Activated CD8-positive, alpha-beta memory T cell treated with anti-CD3 and anti-CD28 coated beads for 24 hours (primary cell): ENCODE measurements at places on chromosomes 1 and 21.

DNA sequence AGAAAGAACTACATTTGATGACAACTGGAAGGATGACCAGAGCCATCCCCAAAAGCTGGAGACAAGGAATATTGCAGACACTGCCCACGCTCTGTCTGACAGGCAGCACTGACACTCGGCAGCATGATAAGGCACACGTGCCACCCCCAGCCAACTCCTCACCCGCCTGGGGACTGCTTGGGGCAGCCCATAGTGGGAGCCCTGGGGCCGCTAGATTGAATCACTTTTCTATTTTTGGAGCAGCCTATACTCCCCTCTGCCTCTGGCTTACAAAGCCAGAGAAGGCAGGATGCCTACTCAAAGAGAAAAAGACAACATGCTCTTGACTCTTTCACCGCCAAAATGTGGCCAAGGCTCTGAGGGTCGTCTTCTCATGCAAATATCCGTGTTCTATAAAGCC lies 1.3 kb downstream of the SMG5 start:
- DNase-seq: peak; percentile 76

- DNase-seq: no peak
Measured at GRCh38 chr21:44509539-44509938, 30.5 kb downstream of the KRTAP10-1 start.

DNA sequence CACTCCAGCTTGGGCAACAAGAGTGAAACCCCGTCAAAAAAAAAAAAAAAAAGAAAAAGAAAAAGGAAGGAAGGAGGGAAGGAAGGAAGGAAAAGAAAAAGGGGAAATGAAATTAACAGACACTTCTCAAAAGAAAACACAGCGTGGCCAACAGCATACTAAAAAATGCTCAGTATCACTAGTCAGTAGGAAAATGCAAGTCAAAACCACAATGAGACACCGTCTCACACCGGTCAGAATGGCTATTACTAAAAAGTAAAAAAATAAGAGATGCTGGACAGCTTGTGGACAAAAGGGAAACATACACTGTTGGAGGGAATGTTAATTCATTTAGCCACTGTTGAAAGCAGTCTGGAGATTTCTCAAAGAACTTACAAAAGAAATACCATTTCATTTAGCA lies 369.5 kb upstream of the BRINP3 start:
- no peak for DNase-seq

GRCh38 chr1:178948676-178949075 lies 77.0 kb upstream of the FAM20B start:
- no peak for DNase-seq

GRCh38 chr1:196209983-196210382 lies 398.3 kb downstream of the KCNT2 start:
- DNase-seq: no peak

DNA sequence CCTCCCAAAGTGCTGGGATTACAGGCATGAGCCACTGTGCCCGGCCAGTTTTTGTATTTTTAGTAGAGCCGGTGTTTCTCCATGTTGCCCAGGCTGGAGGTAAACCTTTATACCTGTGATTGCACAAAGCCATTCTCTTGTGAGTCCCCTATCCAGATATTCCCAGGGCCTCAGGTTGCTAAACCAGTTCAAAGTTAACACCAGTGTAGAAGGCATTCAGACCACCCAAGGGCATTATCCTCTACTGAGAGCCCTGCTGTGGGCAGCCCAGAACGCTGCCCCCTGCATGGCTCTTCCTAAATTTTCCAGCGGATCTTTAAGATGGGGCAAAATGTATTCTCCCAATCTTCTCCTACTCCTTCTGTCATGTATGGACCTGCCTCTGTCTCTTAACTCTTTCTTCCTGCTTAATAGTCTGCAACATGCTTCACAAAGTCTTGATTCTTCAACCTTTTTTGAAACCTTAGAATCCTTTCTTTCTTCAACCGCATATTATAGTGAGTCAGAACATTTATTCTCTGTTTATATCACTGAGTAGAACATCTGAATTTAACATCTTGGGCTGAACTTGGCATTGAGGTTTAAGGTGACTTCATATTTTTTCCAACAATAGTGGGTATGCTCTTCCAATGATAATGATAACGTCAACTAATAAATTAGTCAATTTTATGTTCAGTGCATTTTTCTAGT lies 36.0 kb downstream of the UBE4B start:
- no peak for DNase-seq

GRCh38 chr1:44803062-44803311 lies 2.8 kb downstream of the PLK3 start:
- DNase-seq: no peak

DNA sequence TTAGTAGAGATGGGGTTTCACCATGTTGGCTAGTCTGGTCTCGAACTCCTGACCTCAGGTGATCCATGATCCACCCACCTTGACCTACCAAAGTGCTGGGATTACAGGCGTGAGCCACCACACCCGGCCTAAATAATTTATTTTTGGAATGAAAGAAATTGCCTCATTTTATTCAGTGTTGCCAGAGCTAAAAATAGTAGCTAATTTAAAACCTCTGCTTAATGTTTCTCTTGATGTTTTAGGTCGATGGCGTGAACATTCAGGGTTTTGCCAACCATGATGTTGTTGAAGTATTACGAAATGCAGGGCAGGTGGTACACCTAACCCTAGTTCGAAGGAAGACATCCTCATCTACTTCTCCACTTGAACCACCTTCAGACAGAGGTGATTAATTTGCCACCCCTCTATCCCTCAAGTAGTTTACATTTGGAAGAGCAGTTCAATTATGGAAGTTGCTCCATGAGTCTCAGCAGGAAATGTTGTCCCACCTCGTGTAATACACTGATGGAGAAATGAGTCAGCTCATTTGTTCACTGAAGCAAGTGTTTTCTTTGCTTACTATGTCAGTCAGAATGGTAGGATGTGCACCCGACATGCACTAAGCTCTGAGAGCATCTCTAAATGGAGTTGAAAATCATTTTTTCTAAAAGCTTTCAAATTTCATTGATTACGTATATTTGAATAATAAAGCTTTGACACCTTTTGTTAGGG lies 54.9 kb downstream of the PATJ start:
- no peak for DNase-seq

- DNase-seq: no peak
Measured at GRCh38 chr1:2492091-2492490, 16.0 kb downstream of the PLCH2 start.

- DNase-seq: peak; percentile 97
Measured at GRCh38 chr1:154220071-154220969, at the start of gene UBAP2L. TSS of gene UBAP2L (plus strand) at chr1:154220955. CDS start at chr1:154225124, 4,169 bp downstream.

GRCh38 chr1:161439280-161440232 lies 65.7 kb upstream of the FCGR2A start:
- DNase-seq: peak; percentile 73

GRCh38 chr1:155005076-155006011 lies 2.7 kb downstream of the ZBTB7B start:
- DNase-seq: no peak

- no peak for DNase-seq
Measured at GRCh38 chr21:30164796-30165195, 1.8 kb downstream of the CLDN17 start.

DNA sequence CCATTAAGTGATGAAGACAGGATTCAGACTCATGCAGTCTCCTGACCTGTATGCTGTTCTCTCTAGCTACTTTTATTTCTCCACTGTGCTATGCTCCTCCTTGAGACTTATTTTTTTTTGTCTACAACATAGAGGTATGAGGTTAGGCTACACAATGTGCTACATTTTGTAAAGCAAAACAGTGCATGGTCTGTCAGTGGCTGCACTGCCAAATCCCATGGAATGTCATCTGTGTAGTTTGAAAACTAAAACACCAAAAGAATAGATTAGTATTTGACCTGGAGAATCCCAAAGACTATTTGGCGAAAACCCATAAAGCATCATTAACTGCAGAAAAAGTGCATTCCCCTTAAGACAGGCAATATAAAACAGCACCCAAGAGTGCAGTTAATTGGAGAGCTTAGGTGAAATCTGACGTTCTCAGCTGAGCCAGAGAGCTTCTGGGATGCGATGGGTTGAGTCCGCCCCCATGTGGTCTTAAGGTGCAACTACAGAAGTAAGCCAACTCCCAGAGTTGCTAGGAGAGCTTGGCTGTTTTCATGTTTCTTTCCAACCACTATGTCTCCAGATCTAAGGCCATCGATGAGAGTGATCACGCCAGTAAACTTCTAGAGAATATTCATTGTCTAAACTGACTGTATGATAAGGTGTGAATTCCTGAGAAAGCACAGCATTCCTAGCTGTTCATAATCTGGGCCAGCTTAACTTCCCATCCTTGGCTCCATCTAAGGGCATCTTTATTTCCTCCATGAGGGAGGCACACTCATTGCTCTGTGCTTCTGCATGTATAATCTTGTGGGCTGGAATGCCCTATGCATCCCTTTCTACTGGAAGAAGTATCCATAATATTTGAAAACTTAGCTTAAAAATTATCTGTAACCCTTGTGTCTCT lies 20.7 kb upstream of the CYP2J2 start:
- DNase-seq: peak; percentile 64

DNA sequence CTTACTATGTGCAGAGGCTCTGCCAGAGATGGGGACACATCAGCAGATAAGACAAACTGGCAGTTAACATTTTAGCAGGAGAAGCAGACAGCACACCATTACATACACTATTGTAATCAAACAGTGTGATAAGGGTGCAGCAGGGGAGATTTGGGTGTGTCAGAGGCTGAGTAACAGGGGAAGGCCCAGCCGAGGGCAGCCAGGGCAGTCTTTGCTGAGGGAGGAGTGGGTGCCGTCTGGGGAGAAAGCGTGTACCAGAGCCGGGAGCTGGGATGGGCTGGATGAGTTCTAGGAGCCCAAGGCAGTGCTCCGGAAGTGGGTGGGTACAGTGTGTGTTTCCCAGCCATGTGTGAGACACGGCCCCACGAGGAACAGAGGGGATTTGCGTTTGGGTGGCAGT lies 31.2 kb downstream of the KCNA10 start:
- no peak for DNase-seq

DNA sequence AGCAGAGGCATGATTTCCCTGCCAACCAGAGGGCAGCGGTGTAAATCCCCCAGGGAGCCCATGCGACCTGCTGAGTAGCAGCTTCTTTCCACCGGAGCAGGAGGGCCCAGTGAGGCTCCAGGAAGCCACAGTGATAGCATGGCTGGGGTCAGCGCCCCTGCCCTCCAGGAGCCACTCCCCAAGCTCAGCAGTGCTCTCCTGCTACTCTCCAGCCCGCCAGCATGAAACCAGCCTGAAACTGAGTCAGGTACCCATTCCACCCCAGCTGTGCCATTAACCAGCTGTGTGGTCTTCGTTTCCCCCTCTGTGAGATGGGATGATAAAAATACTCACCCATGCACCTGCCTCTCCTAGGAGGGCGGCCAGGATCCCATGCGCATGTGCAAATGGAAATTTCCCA lies 123.8 kb upstream of the TMEM51 start:
- DNase-seq: no peak

DNA sequence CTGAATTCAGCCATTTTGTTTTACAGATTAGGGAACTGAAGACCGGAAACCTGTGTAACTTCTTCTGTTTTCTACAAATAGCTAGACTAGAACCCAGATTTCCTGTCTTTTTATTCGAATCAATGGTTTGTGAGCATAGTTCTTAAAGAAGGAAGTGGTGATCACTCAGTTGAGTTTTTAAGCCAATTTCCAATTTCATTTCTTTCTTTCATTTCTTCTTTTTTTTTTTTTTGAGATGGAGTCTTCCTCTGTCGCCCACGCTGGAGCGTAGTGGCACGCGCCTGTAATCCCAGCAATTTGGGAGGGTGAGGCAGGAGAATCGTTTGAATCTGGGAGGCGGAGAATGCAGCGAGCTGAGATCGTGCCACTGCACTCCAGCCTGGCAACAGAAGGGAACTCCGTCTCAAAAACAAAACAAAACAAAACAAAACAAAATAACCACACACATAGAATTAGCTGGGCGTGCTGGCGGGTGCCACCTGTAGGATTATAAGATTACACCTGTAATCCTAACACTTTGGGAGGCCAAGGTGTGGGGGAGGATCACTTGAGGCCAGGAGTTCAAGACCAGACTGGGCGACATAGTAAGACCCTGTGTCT lies 3.0 kb upstream of the MDM4 start:
- DNase-seq: peak; percentile 76

DNA sequence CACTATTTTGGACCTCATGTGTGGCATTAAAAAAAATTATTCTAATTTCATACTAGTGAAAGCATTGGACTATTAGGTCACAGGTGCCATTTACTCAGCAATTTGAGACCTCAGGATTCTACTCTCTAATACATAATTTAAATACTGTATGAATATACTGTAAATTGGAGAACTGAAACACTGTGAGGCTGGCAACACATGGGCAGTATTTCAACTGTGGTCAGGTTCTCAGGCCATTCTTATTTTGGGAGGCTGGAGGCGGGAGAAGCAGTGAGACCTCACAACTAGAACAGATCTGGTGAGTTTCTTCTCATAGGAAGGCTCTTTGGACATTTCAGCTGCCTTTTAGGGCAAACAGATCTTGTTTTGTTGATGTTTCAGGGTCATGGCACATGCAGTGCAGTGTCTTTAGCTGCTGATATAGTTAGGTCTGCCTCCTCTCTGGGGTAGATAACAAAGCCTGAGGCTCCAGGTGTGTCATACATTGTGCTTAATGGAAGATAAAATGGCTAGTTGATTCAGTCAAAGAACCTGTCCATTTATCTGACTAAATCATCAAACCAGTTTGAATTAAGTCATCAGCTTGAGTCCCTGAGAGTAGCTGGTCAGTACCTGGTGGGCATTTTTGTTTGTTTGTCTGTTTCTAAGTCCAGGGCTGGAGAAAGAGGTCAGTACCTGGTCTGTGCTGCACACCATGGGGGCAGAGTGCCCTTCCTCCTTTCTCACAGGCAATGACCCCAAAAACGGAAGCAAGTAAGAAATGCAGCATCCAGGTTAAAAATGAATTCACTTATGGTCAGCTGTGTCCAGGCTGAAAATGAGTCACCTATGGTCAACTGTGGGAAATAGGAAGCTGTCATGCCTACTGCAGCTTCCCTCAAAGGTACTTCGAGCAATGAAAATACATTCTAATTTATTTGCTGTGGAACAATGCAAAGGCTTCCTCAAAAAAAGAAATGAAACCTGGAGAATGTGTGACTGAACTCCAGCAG lies 216.2 kb downstream of the SDCCAG8 start:
- DNase-seq: no peak

GRCh38 chr1:226201029-226201593 lies 14.6 kb upstream of the ACBD3 start:
- DNase-seq: no peak

- DNase-seq: no peak
Measured at GRCh38 chr1:82464362-82465001, 663.7 kb downstream of the ADGRL2 start.

- DNase-seq: no peak
Measured at GRCh38 chr1:183702087-183702812, 49.1 kb upstream of the APOBEC4 start.

DNA sequence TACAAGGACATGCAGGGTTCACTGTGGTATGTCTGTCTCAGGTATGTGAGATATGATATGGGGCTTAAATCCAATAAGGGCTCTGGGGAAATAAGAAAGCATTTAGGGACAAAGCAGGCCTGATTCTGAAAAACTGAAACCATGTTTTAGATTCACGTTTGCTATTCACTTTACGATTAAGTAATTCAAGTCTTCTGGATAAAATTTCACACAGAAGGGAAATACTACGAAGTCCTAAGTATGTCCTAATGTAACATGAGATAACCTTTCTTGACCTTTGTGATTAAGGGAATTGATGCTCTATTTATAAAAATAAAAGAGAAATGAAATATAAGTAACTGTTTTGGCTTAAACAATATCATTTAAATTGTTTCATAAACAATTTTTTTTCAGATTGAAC lies 55.4 kb downstream of the HNRNPR start:
- no peak for DNase-seq

GRCh38 chr1:151828921-151829320 lies 2.7 kb downstream of the RORC start:
- no peak for DNase-seq
